ENCODE measurements at places on chromosomes 16 and 17. TPM values are rescaled to one million over a fixed set of nuclear protein-coding genes. Genes with fewer than 3 reads are reported as not detected.

GRCh38 chr17:13885953-13886889 is 183.1 kb upstream of the COX10 start:
- no peak for DNase-seq

DNA sequence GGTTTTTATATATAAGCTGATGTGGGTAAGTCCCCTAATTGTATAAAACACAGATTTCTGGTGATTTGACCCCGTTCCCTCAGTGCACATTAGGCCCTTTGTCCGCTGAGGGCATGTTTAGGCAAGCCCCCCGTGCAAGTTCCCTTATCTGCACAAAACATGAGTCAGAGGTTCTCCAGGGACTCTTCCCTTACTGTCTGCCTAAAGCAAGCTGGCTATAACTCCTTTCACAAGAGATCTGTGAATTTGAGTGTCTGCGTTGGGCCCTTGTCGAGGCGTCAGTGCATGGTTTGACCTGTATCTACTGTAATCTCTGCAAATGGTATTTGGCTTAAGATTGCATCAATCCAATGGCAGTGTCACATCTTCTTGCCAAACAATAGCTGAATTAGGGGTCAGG is 712.8 kb downstream of the CDH8 start:
- no peak for DNase-seq

DNA sequence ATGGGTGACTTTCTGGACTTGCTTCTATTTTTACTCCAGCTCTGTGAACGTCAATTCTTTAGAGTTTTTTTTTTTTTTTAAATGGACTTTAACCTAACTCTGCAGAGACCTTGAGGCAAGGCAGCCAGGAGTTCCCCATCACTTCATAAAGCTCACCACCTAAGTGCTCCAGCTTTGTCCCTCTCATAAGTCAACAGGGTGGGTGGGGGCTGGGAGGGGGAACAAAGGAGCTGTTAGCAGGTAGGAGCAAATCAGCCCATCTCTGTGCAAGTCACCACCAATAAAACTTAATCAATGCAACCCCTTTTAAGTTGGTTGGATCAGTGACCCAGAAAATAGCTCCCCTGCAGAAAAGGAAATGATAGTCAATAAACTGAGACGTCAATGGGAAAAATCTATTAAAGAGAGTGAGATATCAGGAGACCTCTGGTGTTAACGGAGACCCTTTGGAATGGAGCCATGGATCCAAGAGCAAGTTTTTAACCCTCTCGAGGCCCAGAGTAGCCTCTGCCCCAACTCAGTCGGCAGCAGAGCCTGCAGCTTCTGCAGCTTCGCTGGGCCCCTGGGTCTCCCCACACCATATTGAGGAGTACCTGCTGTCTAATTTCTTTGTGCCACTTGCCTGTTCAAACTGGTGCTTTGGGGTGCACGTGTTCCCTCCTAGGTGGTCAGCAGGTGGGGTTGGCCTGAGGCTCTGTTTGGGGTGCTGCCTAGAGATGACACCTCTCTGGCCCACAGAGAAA is 27.6 kb upstream of the ETV4 start:
- no peak for DNase-seq

DNA sequence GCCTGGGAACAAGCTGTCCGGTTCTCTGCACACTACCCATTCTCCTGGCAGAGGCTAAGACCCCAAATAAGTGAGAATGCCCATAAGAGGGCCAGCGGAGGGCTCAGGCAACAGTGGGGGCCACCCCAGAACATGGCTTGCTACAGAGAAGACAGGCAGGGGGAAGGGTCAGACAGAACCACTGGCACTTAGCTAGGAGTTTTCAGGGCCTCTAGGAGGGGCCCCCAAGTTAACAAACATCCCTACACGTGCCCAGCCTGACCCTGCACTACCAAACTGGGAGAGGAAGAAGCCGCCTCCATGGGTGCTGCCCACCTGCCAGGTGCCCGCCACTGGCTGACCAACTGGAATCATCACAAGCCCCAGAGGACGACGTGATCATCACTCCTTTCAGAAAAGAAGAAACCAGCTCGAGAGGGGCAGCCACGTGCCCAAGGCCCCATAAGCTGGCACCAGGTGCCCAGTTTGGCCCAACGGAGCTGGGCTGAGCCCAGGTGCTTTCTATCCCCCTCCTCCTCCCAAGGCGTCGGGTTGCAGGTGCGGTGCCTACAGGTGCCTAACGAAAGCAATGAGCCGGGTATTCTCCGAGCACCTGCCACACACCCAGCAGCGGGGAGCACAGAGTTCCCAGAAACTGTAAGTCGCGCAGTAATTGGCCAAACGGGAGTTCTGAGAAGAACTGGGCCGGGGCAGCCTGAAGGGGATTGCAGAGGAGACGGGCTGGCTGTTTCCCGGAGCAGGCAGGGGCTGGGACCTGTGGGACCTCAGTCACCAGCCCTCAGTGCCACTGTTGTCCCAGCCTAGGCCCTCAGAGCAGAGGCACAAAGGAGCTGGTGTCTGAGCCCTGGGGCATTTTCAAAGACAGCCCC is 13.2 kb downstream of the RPH3AL start:
- DNase-seq = no peak

KRTAP4-5 gene
- not detected for total RNA-seq

- DNase-seq = no peak
These were observed 2.6 kb downstream of the BBS2 start for GRCh38 chr16:56517206-56517605.

GRCh38 chr17:2704031-2704889 is 7.3 kb downstream of the CLUH start:
- DNase-seq = no peak

ARL4D gene
- 25.2 TPM for total RNA-seq
